Lung (tissue), 17 donors: ENCODE measurements at places on chromosomes 7 and 10. TPM values are rescaled to one million over a fixed set of nuclear protein-coding genes. Genes with fewer than 3 reads are reported as not detected.

DNA sequence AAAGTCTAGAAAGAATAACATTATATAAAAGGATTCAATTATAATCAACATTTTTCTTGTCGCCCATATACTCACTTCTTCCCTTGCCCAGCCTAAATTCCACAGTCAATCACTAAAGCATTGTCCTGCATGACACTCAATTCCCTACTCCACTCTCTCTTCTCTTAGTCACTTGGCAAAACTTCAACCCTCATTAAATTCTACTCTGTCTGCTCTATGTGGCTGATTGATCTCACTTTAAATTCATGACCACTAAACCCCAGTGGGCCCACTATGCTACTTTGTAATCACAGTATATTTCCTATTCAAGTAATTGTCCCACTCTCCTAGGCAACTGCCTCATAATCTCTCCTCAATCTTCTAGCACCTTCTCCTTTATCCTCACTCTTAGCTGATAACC lies 54.1 kb downstream of the MTERF1 start:
- H3K27ac ChIP-seq, result no peak overlapping the region
- no peak overlapping the region for H3K4me3 ChIP-seq
- no peaks in the 10 kb centered on the region for H3K27me3 ChIP-seq
- peak; percentile 62 for DNase-seq

DNA sequence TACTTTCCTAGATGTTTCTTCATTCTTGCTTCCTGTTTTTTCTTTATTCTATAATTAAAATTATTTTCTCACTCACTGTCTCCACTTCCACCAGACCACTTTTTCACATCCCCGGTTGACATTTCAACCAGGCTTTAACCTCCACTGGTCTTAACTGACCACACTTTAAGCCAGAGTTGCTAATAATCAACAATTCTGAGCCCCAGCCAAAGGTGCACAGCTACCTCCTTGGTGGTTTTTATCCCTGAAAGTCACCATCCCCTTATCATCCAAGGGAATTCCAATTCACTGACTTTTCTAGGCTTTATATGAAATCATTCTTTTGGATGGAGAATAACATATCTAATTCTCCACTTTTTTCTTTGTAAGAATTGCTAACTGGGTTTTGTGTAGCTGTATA lies 138.9 kb downstream of the FRMD4A start:
- no peaks in the 10 kb centered on the region for H3K4me1 ChIP-seq
- H3K36me3 ChIP-seq, result no peaks in the 10 kb centered on the region
- no peak overlapping the region for H3K27ac ChIP-seq

DNA sequence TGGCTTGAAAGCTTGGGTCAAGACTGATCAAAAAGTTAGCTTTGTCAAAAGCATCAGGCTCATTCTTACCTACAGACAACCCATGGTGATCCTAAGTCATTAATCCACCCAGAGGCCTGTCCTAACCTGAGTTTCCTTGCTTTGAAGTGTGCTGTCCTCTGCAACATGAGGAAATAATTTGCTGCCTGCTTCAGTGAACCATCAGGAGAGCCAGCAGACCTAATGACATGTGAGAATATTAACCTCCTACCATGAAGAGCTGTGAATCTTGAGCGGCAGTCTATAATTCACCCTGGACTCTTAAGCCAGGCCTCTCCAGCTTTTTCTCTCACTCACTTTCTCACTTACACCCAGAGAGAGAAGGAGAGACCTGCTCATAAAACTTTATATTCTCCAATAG lies 590.0 kb downstream of the LRMDA start:
- H3K36me3 ChIP-seq, result no peaks in the 10 kb centered on the region
- H3K27me3 ChIP-seq, result no peaks in the 10 kb centered on the region
- peaks cover 4% of the 10 kb centered on the region for H3K4me1 ChIP-seq
- H3K27ac ChIP-seq, result no peak overlapping the region
- no peak for DNase-seq
- H3K4me3 ChIP-seq, result no peak overlapping the region

GRCh38 chr7:25402532-25402931 lies 174.2 kb upstream of the NPVF start:
- no peaks in the 10 kb centered on the region for H3K36me3 ChIP-seq
- no peak for DNase-seq
- no peak overlapping the region for H3K4me3 ChIP-seq
- no peaks in the 10 kb centered on the region for H3K4me1 ChIP-seq
- no peak overlapping the region for H3K27ac ChIP-seq
- no peaks in the 10 kb centered on the region for H3K27me3 ChIP-seq

DNA sequence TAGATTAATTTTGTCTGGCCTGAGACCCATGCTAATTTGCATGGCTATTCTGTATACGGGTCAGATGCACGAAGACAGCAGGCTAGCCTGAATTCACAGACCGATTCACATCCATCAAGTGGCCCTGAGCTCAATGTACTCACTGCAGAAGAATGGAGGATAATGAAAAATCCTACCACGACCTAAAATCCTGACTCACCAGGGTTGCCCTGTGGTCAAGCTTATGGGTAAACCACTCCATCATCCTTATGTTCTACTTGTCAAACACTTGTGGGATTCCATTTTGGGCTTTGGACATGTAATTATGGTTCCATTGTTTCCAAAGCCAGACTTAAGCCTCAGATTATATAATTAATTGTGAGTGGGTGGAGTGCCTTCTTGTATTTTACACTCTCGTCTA lies 110.4 kb upstream of the ZNF438 start:
- H3K27me3 ChIP-seq, result no peaks in the 10 kb centered on the region
- no peak overlapping the region for H3K27ac ChIP-seq
- H3K4me3 ChIP-seq, result no peak overlapping the region
- DNase-seq, result no peak
- H3K36me3 ChIP-seq, result no peaks in the 10 kb centered on the region
- peaks cover 18% of the 10 kb centered on the region for H3K4me1 ChIP-seq

GRCh38 chr7:65827366-65827765 lies 45.5 kb upstream of the VKORC1L1 start:
- H3K27me3 ChIP-seq, result no peaks in the 10 kb centered on the region
- no peaks in the 10 kb centered on the region for H3K4me1 ChIP-seq
- no peak for DNase-seq
- H3K4me3 ChIP-seq, result no peak overlapping the region
- H3K36me3 ChIP-seq, result no peaks in the 10 kb centered on the region
- H3K27ac ChIP-seq, result no peak overlapping the region

GRCh38 chr7:98217623-98218582 lies 6.7 kb downstream of the BHLHA15 start:
- no peak for DNase-seq
- H3K4me3 ChIP-seq, result no peak overlapping the region
- H3K4me1 ChIP-seq, result no peaks in the 10 kb centered on the region
- H3K27ac ChIP-seq, result no peak overlapping the region
- H3K27me3 ChIP-seq, result no peaks in the 10 kb centered on the region

DNA sequence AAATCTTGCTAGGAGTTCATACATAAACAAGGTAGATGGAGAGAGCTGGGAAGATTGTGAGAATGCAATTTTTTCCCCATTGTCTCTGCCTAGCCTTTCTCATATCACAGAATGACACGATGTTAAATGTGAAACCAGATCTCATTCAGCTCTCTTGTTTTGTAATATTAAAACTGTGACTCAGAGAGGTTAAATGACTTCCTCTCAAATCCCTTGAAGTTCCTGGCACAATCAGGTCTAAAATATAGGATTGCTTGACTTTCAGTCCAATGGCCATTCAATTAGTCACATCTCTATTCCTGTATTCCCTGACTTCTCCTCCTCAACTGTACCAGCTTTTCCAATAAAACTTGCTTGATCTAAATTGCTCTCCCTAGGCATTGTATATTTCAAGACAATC lies 3.1 kb downstream of the ANKRD22 start:
- no peaks in the 10 kb centered on the region for H3K36me3 ChIP-seq
- no peaks in the 10 kb centered on the region for H3K27me3 ChIP-seq
- no peaks in the 10 kb centered on the region for H3K4me1 ChIP-seq
- H3K4me3 ChIP-seq, result no peak overlapping the region

NUTM2D gene
- 7.8 TPM for total RNA-seq

AKR1C1 gene
- total RNA-seq, result 55.1 TPM

ZNF282 gene
- 35.8 TPM for total RNA-seq

CALHM1 gene
- total RNA-seq, result not detected

GTF2I gene
- 353 TPM for total RNA-seq
